ENCODE measurements at places on chromosomes 2 and 18.

- DNase-seq = no peak
Measured at GRCh38 chr2:109397893-109398292, 215.9 kb downstream of the SEPTIN10 start.

DNA sequence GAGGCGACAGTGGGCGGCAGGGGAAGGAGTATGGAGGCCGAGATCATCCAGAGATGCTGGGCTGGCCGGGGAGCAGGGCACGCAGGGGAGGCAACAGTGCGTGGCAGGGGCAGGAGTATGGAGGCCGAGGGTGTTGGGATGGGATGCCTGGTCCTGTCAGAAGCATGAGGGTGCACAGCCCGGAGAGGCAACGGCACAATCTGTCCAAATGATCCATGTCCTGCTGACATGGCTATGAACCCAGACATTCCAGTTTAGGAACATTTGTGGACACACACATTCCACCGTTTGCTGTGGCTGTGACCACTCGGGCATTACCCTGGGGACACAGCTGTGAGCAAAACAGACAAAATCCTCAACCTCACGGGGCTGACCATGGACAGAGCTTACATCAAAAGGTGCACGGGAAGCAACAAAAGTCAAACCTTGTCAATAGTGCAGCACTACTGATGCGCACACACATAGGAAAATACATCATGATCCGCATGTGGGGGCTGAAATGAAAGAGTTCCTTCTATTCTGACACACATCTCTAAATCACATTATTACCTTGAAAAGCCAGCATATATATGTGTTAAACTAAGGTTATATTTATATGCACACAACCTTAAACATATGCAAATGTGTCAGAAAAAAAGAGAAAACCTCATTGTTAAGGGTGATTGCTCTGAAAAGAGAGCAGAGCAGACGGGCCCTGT is 144.0 kb upstream of the GPC1 start:
- no peak for DNase-seq

DNA sequence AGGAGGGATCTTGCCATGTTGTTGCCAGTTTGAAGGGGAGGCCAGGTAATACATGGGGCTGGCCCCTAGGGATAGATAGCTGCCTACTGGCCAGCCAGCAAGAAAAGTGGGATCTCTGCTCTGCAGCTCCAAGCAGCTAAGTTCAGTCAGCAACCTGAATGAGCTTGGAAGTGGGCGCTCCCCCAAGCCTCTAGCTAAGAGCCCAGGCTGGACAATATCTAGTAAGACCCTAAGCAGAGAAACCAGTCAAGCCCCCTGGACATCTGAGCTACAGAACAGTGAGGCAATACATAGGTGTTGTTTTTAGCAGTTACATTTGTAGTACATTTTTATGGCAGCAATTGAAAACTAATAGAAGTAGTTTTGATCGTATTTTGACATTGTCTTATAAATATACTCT is 409.8 kb upstream of the SMIM21 start:
- DNase-seq = no peak

DNA sequence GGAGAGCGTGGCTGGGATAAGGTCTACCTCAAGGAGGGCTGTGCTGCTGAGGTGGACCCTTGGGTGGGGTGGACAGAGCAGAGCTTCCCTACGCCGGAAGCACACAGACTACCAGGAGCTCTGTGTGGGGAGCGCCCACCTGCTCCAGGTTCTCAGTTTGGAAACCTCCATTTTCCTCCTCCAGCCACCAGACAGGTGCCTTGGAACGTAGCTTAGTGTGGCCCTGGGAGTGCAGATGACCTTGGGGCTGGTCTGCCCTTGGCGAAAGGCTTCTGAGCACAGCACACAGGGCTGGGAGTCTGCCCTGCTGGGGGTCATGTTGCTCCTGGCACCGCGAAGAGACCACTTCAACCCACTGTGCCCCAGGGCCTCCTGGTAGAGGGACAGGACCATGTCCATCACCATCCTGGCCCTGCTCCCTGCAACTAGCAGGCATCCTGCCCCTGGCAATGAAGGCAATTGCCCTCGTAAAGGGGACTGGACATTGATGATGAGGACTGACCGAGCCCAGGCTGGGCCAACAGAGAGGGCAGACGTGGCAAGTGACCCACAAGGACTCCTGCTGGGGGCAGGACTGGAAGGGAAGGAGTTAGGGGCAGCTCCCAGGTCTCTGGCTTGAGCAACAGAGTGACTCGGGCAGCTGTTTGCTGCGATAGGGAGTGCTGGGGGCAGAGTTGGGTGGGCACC is 214.7 kb downstream of the CYP26B1 start:
- DNase-seq = no peak

DNA sequence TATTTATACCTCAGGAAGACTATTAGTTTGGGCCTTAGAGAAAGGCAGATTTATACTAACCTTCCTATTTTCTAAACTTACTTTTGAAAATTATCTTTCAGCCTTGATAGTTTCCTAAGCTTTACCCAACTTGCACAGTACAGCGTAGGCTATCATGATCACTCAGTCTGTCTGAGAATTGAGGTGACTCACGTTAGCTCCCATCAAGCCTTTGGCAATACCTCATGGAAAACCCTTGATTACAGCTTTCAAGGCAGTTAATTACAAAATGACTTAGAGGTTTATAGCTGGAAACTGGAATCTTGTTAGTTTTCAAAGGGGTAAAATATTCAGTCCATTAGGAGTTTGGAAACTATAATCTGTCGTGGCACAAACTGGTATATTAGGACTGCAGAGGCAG is 26.4 kb upstream of the ARMC9 start:
- DNase-seq = no peak

DNA sequence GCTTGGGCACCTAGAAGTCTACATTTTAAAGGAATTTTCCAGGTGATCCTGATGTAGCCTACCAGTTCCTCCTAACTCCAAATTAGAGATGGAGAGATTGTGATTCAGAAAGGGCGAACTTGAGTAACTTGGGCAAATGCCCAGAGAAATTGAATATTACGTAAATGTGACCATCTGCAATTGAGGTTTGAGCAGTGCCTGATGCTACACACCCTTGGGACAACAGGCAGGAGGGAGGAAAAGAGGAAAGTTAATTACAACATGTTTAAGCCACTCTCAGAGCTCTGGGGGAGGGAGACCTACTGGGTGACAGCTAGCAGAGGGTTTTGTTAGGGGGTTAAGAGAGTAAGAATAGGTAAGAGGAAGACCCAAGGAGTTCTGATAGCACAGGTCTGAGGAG is 208.9 kb downstream of the LPIN1 start:
- DNase-seq = no peak

DNA sequence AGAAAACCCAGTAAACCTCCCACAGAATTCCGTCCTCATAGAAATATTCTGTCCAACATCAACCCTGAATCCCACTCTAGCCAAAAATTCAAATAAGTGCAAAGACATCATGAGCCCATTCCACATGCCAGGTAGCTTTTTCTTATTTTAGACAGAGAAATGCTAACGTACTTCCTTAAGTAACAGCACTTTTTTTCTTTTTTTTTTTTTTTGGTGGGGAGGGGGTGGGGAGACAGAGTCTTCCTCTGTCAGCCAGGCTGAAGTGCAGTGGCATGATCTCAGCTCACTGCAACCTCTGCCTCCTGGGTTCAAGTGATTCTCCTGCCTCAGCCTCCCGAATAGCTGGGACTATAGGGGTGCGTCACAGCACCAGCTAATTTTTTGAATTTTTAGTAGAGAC is 45.5 kb downstream of the ANKRD44 start:
- no peak for DNase-seq
